Fibroblast of lung (primary cell): ENCODE measurements at places on chromosomes 6 and 20. TPM values are rescaled to one million over a fixed set of nuclear protein-coding genes. Genes with fewer than 3 reads are reported as not detected.

- no peak overlapping the region for H3K4me3 ChIP-seq
- no peaks in the 10 kb centered on the region for H3K27me3 ChIP-seq
- DNase-seq = peak; percentile 65
- peak overlapping the region; percentile 86 for H3K27ac ChIP-seq
Observed at GRCh38 chr6:166025149-166025898, 142.3 kb downstream of the TBXT start.

- no peaks in the 10 kb centered on the region for H3K4me1 ChIP-seq
- no peak overlapping the region for H3K4me3 ChIP-seq
- DNase-seq = no peak
- H3K27me3 ChIP-seq = no peaks in the 10 kb centered on the region
Observed at GRCh38 chr20:61941721-61942405, 123.8 kb downstream of the TAF4 start.

CNPY3 gene
- 23.9 and 30.4 TPM in 2 replicates for total RNA-seq

DNA sequence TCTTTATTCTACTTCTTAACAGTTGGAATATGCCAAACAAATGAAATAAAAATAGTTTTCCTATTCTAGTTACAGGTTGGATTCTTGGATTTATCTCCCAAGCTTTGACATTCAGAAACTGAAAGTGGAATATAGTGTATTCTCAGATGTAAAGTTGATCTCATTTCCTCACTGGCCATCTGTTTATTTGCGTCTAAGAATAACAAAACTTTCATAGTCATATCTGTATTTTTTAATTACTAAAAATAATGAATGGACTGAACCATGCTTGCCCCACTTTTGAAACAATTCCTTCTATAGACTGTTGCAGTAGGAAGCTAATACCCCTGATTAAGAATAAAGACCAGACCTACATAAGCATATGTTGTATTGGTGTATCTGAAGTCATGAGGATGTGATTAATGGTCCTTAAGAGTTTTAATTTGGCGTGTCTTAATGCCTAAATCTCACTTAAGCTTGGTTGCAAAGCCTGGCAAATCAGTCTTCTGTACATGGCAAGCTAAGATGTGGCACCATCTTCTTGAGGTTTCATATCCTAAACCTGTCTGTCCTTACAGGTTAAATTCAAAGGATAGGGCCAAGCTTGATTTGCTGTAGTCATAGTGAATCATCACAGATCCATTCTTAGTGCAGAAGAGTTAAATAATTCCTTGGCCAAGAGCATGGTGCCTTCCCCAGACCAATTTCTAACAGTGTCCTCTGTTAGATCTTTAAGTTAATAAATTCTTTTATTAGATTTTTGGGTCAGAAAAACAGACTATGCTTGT lies 58.9 kb downstream of the FOXO3 start:
- H3K27me3 ChIP-seq = no peaks in the 10 kb centered on the region
- H3K27ac ChIP-seq = peak overlapping the region; percentile 19
- DNase-seq = no peak

DNA sequence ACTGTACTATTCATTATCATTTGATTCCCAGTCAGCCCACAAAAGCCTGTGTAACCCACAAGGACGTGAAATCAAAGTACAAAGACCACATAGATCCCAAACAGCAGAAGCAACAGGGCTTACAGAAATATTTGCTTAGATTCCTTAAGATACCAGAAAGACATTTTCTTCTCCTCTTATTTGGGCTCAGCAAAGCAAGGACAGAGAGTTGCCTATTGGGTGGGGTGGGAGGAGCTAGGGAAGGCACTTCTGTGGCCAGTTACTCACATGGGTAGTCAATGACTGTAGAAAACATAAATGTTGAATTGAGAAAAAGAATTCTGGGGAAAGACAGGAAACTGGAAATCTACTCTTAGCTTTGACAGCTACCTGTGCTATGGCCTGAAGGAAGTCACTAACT lies 19.8 kb downstream of the PDE7B start:
- no peaks in the 10 kb centered on the region for H3K27me3 ChIP-seq
- H3K36me3 ChIP-seq = no peaks in the 10 kb centered on the region
- DNase-seq = peak; percentile 74
- peaks cover 3% of the 10 kb centered on the region for H3K4me1 ChIP-seq

LY6G6C gene
- total RNA-seq = not detected in 2 replicates

CRISP3 gene
- not detected in 2 replicates for total RNA-seq

DNA sequence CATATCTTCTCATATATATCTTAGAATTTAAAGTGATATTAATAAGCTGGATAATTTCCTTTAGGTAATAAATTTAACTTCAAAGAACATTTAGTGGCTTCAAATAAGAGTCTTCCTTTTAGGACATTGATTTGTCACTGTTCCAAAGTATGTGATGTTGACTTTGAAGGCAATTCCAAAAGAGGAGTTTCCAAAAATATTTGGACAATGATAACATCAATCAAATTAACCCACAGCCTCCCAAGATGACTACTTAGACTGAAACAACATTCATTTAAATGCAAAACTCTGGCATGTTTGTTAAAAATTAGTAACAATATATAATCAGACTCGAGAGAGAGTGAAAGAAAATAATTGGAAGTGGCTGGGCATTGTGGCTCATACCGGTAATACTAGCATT lies 211.1 kb downstream of the OGFRL1 start:
- H3K36me3 ChIP-seq = no peaks in the 10 kb centered on the region
- H3K4me3 ChIP-seq = no peak overlapping the region
- DNase-seq = no peak
- no peaks in the 10 kb centered on the region for H3K27me3 ChIP-seq
- H3K27ac ChIP-seq = no peak overlapping the region

- no peaks in the 10 kb centered on the region for H3K36me3 ChIP-seq
- no peak overlapping the region for H3K27ac ChIP-seq
- no peaks in the 10 kb centered on the region for H3K27me3 ChIP-seq
- no peak for DNase-seq
Observed at GRCh38 chr6:52671676-52672075, 763 bp downstream of the TMEM14A start.

DNA sequence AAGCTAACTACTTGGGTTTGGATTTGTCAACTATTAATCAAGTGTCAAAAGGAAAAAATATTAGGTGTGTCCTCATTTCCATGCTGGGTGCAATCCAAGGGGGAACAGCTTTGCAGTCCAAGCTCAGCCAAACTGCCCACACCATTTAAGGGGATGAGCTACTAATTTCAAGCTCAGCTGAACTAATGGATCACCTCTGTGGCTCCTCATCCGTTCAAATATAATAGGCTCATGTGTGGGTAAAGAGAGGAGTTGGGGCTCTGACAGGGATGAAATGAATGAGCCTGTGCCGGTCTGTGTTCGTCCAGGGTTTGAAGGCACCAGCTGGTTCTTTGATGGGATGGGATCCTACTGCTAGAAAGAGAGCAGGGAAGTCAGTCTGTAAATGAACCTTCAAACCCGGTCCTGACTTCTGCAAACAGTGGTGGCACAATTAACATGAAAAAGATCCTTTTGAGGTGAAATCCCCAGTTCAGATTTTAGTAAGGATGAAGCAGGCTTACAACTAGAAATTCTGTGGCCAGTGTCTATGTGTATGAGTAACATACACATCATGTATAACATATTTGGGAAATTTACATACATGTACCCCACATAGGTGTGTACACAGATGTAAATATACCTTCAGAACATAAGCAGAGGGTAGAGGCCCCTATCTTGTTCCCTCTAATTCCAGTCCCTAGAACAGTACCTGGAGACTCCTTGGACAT lies 41.9 kb downstream of the TTI1 start:
- H3K36me3 ChIP-seq = peaks cover 3% of the 10 kb centered on the region
- peaks cover 5% of the 10 kb centered on the region for H3K4me1 ChIP-seq
- H3K4me3 ChIP-seq = no peak overlapping the region
- no peak for DNase-seq
- H3K27ac ChIP-seq = no peak overlapping the region

LY86 gene
- total RNA-seq = not detected in 2 replicates

GRCh38 chr6:169895926-169896761 lies 144.7 kb downstream of the ERMARD start:
- H3K4me1 ChIP-seq = no peaks in the 10 kb centered on the region
- no peaks in the 10 kb centered on the region for H3K27me3 ChIP-seq
- no peak for DNase-seq
- H3K36me3 ChIP-seq = no peaks in the 10 kb centered on the region

MAFB gene
- total RNA-seq = 3.0 and 7.7 TPM in 2 replicates

DNA sequence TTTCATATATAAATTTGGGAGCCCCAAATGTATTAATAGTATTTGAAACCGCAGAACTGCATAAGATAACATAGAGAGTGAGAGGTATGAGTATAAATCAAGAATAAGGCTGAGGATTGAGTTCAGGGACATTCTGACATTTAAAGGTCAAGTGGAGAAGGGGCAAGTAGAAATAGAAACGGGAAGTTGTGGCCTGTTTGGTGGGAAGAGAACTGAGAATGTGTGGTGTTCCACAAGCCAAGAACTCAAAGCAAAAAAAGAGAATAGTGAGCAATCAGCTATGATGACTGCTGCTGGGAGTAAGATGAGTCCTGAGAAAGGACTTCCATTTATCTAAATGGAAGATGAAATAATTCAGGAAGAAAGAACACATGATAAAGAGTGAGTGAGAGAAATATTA lies 418.4 kb downstream of the CD109 start:
- no peak overlapping the region for H3K4me3 ChIP-seq
- no peak for DNase-seq
- no peaks in the 10 kb centered on the region for H3K4me1 ChIP-seq

CLDN20 gene
- not detected in 2 replicates for total RNA-seq

GRCh38 chr6:168037856-168038255 lies 40.4 kb downstream of the KIF25 start:
- no peaks in the 10 kb centered on the region for H3K36me3 ChIP-seq
- H3K4me3 ChIP-seq = no peak overlapping the region
- no peak for DNase-seq
- H3K4me1 ChIP-seq = peaks cover 7% of the 10 kb centered on the region

TRIM31 gene
- total RNA-seq = not detected in 2 replicates

- no peaks in the 10 kb centered on the region for H3K27me3 ChIP-seq
- no peak overlapping the region for H3K4me3 ChIP-seq
- H3K4me1 ChIP-seq = no peaks in the 10 kb centered on the region
- H3K27ac ChIP-seq = no peak overlapping the region
- H3K36me3 ChIP-seq = no peaks in the 10 kb centered on the region
Observed at GRCh38 chr20:51419231-51419630, 123.3 kb downstream of the NFATC2 start.

USP49 gene
- total RNA-seq = 1.8 and 2.3 TPM in 2 replicates

- peaks cover 6% of the 10 kb centered on the region for H3K4me1 ChIP-seq
- H3K27me3 ChIP-seq = no peaks in the 10 kb centered on the region
- H3K36me3 ChIP-seq = no peaks in the 10 kb centered on the region
- H3K4me3 ChIP-seq = no peak overlapping the region
Observed at GRCh38 chr6:133705731-133706130, 183.2 kb upstream of the TCF21 start.

- no peak overlapping the region for H3K27ac ChIP-seq
- no peak overlapping the region for H3K4me3 ChIP-seq
- no peaks in the 10 kb centered on the region for H3K27me3 ChIP-seq
- H3K36me3 ChIP-seq = no peaks in the 10 kb centered on the region
Observed at GRCh38 chr20:52948491-52948890, 23.7 kb upstream of the TSHZ2 start.

DNA sequence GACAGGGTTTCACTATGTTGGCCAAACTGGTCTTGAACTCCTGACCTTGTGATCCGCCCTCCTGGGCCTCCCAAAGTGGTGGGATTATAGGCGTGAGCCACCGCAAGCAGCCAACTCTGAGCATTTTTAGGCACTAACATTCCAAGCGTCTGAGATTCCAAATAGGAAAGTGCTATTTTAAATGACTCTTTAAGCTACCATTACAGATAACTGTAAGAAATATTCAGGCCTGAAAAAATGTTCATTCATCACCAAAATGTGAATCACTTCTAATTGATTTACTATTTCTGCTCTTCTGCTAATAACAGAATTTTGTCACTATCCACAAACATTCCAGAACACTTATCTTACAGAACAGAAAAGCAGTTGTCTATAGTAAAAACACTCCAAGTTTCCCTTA lies 106.5 kb downstream of the BACH2 start:
- no peak for DNase-seq
- no peaks in the 10 kb centered on the region for H3K36me3 ChIP-seq
- no peak overlapping the region for H3K4me3 ChIP-seq
- no peaks in the 10 kb centered on the region for H3K27me3 ChIP-seq

GRCh38 chr6:1383729-1384548 lies 5.4 kb upstream of the FOXF2 start:
- no peaks in the 10 kb centered on the region for H3K27me3 ChIP-seq
- no peaks in the 10 kb centered on the region for H3K36me3 ChIP-seq
- H3K4me3 ChIP-seq = peak overlapping the region; percentile 99
- peaks cover 16% of the 10 kb centered on the region for H3K4me1 ChIP-seq
- no peak for DNase-seq

DNA sequence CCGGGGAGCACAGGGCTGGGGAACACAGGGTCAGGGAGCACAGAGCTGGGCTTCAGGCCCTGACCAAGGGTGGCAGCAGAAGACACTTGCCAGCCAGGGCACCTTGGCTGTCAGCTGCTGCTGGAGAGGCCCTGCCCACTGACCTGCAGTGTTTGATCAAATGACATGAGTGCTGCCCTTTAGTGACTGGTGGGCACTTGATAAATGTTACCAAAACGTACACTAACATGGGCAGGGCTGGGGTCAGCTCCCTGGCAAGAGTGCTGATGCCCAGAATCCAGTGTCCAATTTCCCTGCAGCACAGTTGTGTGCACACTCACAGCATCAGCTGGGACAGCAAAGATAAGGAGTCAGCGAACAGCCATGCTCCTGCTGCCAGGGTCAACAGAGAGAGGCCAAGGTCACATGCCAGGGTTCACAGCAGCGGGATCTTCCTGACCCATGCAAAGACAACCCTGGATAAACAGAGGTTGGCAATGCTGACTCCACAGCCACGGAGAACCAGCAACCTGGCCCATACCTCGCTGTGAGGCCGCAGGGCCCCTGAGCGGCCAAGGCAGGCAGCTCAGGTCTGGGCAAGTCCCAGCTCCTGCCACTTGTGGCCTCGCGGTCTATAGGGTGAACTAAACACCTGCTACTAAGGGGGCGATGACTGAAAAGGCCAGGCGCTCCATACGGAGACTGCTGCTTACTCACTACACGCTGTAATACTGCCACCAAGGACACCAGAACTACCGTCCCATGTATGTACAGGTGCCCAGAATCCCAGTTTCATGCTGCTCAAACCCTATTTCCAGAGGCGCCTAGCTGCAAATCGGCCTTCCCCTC lies 46.3 kb downstream of the NINL start:
- peaks cover 10% of the 10 kb centered on the region for H3K4me1 ChIP-seq
- no peak for DNase-seq
- H3K27ac ChIP-seq = no peak overlapping the region
- H3K27me3 ChIP-seq = no peaks in the 10 kb centered on the region
- H3K4me3 ChIP-seq = peak overlapping the region; percentile 35
- H3K36me3 ChIP-seq = no peaks in the 10 kb centered on the region

PSORS1C1 gene
- 0.66 and 1.8 TPM in 2 replicates for total RNA-seq

GABBR1 gene
- 10.5 and 13.4 TPM in 2 replicates for total RNA-seq

HLA-DMB gene
- total RNA-seq = 0.51 and 0.83 TPM in 2 replicates

GRCh38 chr6:27754408-27754782 lies 157.8 kb downstream of the OR2B2 start:
- H3K36me3 ChIP-seq = no peaks in the 10 kb centered on the region
- no peaks in the 10 kb centered on the region for H3K4me1 ChIP-seq
- peaks cover 3% of the 10 kb centered on the region for H3K27me3 ChIP-seq
- H3K4me3 ChIP-seq = peak overlapping the region; percentile 54
- no peak overlapping the region for H3K27ac ChIP-seq
- no peak for DNase-seq
